NCI-H187 treated with DMSO at 0.1 percent for 48 hours (cell line): ENCODE measurements at places on chromosomes 5 and 9.

- no peak for DNase-seq
These were observed 17.6 kb downstream of the RGMB start for GRCh38 chr5:98791001-98791519.

GRCh38 chr9:27445688-27446087 lies 78.4 kb upstream of the IFNK start:
- no peak for DNase-seq

GRCh38 chr9:14092344-14092743 lies 221.6 kb downstream of the NFIB start:
- DNase-seq, result no peak

- DNase-seq, result no peak
These were observed 28.8 kb upstream of the ADAMTS2 start for GRCh38 chr5:179373961-179374505.

- DNase-seq, result no peak
These were observed 463.2 kb upstream of the PIK3R1 start for GRCh38 chr5:67752357-67752708.

- no peak for DNase-seq
These were observed 2.6 kb upstream of the SNX18 start for GRCh38 chr5:54514841-54515432.

GRCh38 chr9:113995963-113996362 lies 82.1 kb downstream of the AMBP start:
- DNase-seq, result no peak

DNA sequence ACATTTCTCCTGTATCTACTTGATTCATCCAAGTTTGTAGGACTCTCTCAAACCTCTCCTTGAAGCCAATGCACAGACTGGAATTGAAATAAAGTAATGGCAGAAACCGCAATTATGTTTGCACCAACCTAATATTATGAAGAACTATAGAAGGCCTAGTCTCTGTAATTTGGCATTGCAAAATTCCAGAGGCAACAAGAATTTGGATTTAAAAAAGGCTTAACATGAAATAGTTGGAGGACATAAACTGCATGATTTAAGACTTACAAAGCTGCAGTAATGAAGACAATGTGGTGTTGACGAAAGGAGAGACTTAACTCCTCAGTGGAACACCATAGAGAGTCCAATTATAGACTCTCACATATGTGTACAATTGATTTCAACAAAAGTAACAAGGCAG lies 117.8 kb upstream of the MINAR2 start:
- DNase-seq, result no peak

- DNase-seq, result no peak
These were observed 4.2 kb upstream of the PSMD5 start for GRCh38 chr9:120846906-120847305.

- DNase-seq, result no peak
These were observed 154.3 kb downstream of the DENND1A start for GRCh38 chr9:123775289-123776284.

DNA sequence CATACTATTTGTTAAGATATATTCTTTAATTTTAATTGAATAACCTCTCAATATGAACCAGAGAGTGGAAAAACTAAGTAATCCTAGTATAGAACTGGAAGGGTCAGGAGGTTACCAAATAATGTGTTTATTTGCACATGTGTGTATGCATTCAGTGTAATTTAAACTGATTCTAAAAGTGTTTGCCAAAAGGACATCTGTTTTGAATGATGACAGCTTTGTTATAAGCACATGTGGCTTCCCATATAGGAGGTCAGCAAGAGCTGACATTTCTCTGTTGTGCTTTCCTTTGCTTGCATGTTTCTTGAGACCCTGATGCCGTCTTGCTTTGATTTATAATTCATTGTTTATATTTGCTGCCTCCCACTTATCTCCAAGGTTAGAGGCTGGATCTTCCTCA lies 383.4 kb downstream of the BRINP1 start:
- DNase-seq, result no peak

GRCh38 chr5:69454460-69455249 lies 37.9 kb upstream of the OCLN start:
- DNase-seq, result no peak

DNA sequence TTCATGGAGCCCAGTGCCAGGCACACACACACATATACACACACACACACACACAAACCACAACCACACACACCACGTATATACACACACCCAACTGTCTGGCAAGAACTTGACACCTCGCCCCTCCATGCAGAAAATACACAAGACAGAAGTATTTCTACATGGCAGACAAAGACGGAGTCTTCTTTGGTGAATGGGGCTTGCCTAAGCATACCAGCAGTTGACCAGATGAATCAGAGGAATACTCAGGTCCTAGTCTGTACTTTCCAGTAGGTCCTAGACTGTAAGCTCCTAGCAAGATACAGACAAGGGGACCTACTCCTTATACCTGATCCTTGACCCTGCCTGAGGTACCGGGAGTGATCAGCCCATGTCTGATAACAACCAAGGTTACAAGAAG lies 60.1 kb downstream of the SIL1 start:
- no peak for DNase-seq

DNA sequence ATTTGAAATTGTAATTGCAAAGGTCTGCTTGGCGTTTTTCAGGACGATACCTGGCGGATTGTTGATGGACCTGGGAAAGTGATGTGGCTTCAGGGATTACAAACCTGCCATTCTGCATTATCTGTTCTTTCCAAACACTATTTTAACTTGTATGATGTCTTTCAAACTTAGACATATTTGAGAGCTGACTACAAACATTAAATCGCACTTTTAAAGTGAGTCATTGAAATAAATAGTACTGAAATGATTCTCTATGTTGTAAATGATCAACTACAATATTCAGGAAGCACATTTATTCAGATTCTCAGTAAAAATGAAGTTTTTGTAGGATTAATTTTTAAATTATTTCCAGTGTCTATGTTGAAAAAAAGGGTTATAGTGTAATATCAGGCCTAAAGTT lies 32.3 kb upstream of the TMEM171 start:
- DNase-seq, result no peak

GRCh38 chr5:24439465-24439864 lies 205.3 kb downstream of the CDH10 start:
- no peak for DNase-seq

DNA sequence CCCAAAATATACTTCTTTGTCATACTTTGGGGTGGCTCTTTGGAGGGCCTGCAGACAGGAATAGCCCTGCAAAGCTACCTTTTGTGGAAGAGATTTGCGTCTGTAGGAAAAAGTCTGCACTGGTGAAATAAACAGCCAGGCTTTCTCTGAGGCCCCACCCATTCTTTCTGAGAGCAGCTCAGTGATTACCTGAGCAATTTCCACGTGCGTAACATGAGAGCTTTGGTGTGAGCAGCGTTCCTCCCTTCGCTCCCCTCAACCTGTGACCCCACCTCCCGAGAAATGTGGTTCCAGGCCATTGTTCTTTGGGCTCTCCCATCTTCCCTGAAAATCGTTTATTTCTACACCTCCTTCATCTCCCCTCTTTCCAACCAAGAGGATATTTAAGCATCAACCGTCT lies 23.8 kb upstream of the FBP1 start:
- DNase-seq, result no peak

GRCh38 chr9:4443439-4443838 lies 46.8 kb upstream of the SLC1A1 start:
- DNase-seq, result no peak

DNA sequence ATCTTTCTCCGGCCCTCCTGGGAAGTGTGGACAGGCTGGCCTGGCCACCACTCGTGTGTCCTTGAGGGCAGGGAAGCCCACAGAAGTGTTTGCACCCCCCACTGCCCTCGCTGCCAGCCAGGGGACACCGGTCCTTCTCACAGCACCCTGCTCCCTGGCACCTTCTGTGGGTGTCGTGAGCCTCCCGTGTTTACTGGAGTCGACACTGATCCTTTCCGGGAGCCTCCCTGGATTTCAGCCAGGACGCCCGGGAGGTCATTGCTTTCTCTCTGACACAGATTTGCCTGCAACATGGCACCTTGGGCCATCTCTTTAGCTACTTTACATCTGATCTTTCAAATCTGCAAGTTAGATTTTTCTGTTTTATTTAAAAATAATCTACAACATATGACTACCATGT lies 120.4 kb upstream of the CACNA1B start:
- DNase-seq, result no peak

DNA sequence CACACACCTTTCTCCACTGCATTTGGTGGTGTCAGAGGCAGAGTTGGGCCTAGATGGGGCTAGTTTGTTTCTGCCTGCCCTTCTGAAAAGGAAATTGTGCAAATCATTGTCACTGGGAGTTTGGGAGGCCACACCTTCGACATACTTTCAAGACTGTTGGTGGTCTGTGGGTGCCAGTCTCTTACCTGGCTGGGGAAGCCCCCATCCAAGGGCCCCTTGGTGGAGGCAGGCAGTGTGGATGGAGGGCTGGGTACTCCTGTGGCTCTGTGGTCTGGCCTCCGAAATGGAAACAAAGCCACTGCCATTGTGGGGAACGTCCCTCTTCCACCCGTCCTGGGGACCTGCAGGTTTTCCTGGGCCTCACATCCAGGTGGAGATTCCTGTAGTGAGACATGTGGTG lies 10.9 kb upstream of the PHYHD1 start:
- DNase-seq, result no peak

- no peak for DNase-seq
These were observed 1571.5 kb upstream of the WWC1 start for GRCh38 chr5:166719991-166720390.

GRCh38 chr5:1400211-1400855 lies 44.9 kb downstream of the SLC6A3 start:
- no peak for DNase-seq
